ENCODE measurements at places on chromosomes 7 and 10.

DNA sequence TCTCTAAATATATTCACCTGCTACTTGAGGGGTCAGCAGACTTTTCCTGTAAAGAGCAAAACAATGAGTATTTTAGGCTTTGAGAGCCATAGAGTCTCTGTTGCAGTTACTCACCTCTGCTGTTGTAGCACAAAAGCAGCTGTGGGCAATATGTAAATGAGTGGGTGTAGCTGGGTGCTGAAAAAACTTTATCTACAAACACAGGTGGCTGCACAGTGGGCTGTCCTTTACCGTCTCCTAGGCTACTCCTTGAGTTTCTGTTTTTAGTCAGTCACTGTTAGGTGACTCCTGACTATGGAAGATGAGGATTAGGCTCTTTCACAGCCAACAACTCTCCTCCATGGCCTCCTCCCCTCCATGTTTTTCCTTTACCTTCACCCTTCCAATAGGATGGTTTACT is 286.1 kb upstream of the C7orf33 start:
- no peak for DNase-seq

DNA sequence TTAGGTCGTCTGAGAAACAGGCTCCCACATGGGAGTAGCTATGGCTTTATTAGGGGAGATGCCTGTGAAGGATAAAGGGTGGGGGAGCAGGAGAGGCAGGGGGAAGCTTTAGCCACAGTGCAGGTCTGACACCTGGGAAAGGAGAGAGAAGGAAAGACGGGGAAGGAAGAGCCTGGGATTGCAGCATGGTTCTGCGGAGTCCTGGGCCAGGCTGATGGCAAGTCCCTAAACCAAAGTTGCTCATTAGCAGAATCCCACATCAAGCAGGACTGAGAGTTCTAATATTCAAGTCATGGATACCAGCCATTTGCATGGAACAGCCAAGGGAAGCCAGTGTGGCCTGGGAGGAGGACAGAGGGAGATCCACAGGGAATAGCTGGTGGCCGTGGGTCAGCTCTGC is 414.8 kb downstream of the RPS24 start:
- no peak for DNase-seq

DNA sequence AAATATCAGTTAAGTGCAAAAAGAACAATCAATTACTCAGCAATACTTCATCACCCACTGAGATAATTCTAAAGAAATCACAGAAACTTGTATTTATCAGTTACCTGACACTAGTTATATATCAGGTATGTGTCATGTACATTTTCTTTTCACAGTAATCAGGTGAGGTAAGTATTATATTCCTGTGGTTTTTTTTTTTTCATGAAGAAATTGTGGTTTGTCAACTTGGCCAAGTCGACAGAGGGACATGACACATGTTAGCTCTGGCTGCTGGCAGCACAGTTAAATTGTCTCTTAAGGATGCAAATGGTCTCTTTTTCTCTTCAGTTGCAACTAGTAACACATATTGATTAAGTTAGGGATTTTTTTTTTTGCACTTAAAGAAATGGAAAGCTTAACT is 13.7 kb upstream of the GPR141 start:
- no peak for DNase-seq

- DNase-seq, result no peak
These were observed 1068.1 kb downstream of the NRG3 start for GRCh38 chr10:82943142-82943541.

DNA sequence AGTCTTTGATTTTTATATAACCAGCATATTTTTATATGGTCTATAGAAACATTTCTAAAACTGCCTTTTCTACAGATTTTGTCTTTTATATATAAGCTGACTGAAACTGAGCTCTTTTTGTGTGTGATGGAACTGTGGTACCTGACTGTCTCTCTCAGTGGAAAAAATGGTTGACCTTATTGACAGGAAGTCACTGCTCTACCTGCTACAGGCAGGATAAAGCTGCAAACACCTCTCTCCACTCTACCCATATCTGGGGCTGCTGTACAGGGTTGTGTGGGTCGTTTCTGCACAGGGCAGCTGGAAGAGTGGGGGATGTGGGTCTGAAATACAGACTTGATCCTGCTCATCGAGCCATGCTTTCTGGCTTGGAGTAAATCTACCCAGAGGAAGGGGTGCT is 48.5 kb downstream of the BBS9 start:
- no peak for DNase-seq

- DNase-seq, result no peak
These were observed 244.5 kb upstream of the ANKRD30A start for GRCh38 chr10:36880898-36881297.

DNA sequence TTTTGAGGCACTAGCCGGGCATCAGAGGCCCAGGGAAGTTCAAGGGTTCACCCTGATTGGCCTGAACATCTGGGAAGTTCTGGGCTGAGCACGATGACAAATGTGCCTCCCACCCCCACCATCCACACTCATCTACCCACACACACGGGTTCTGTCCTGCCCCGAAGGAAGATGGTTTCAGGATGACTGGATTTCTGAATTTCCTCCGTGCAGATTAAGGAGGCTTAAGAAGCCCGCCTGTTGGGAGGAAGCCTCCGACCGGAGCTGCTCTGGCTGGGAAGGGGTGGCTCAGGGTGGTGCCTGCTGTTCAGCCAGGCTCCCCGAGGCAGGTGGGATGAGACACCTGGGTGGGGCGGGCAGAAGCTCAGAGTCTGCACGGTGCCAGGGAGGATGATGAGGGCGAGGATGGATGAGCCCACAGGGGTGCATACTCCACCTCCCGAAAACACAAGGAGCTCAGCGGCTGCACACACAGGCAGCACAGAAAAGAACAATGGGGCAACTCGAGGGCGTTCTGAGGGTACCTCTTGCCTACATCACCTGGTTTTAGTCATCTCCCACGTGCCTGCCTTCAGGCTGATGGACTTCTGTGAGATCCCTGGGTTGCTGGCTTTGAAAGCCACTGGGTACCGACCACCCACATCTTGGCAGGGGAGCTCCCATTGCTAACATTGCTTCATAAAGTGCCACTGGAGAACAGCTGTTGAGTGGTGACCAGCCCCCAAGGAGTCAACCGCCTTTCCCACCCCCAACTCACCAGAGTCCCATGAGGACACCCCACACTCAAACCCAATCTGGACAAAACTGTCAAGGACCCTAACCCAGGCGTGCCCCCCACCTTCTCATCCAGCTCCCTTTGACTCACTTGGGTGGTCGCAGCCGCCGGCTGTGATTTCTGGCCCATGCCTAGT is 41.2 kb downstream of the CALML3 start:
- no peak for DNase-seq

All from HCT116 (cell line).